Stimulated activated CD8-positive, alpha-beta memory T cell treated with anti-CD3 and anti-CD28 coated beads, Interleukin-4, amount 100 ng/mL, for 1 hour (primary cell): ENCODE measurements at places on chromosomes 12 and 14.

DNA sequence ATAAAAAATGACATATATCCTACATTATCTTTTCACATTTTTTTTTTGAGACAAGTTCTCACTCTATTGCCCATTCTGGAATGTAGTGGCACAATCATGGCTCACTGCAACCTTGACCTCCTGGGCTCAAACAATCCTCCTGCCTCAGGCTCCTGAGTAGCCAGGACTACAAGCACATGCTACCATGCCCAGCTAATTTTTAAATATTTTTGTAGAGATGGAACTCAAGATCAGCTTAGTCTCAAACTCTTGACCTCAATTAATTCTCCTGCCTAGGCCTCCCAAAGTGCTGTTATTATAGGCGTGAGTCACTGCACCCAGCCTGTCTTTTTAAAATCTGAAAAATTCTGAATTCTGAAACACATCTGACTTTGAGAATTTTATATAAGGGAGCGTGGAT, 241.9 kb upstream of the DCN start:
- DNase-seq, result no peak

DNA sequence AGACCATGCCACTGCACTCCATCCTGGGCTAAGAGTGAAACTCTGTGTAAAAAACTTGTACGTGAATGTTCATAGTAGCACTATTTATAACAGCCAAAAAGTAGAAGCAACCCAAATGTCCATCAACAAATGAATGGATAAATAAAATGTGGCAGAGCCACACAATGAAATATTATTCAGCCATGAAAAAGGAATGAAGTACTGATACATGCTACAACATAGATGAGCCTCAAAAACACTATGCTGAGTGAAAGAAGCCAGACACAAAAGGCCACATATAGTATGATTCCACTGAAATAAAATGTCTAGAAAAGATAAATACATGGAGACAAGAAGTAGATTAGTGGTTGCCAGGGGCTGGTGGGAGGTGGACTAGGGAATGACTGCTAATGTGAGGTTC, 72.8 kb downstream of the KSR2 start:
- no peak for DNase-seq

DNA sequence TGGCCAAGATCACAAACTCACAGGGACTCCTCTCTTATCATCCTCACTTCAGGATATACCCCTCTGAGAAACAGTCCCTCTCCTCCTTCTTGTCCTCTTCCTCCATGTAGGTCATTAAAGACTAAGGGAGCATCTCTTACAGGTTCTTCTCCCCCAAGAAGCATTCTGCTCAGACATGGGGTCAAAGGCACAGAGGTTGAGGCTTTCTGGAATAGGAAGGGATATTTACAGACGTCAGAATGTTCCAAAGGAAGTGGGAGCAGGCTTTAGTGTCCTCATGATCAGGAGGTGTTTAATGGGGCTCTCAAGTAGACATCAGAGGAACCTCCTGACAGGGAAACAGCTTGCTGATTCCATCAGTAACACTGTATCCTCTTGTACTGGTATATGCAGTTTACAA, 36.4 kb downstream of the PRPF40B start:
- no peak for DNase-seq

DNA sequence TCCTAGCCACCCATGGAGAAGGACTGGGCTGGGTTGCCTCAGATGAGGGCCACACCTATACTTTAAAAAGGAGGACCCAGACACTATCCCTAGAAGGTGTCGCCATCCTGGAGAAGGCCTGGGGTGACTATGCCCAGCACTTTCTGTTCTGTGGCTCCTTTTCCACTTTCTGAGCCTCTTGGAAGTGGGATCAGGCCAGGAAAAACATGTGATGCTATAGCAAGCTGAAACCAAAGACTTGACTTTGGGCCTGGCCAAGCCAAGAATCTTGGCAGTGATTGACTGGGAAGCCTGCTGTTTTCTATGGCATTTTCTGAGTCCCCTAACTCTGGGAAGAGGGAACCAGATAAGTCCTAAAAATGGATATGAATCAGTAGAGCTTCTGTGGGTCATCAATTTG, 332.3 kb downstream of the ZFP36L1 start:
- DNase-seq, result no peak

DNA sequence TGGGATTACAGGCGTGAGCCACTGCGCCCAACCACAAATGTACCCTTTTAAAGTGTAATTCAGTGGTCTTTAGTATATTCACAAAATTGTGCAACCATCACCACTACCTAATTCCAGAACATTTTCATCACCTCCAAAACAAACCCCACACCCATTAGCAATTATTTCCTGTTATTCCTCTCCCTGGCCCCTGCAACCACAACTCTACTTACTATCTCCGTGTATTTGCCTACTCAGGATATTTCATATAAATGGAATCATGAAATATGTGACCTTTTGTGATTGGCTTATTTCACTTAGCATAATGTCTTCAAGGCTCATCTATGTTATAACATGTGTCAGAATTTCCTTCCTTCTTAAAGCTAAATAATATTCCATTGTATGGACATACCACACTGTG, 16.0 kb upstream of the AQP2 start:
- no peak for DNase-seq

DNA sequence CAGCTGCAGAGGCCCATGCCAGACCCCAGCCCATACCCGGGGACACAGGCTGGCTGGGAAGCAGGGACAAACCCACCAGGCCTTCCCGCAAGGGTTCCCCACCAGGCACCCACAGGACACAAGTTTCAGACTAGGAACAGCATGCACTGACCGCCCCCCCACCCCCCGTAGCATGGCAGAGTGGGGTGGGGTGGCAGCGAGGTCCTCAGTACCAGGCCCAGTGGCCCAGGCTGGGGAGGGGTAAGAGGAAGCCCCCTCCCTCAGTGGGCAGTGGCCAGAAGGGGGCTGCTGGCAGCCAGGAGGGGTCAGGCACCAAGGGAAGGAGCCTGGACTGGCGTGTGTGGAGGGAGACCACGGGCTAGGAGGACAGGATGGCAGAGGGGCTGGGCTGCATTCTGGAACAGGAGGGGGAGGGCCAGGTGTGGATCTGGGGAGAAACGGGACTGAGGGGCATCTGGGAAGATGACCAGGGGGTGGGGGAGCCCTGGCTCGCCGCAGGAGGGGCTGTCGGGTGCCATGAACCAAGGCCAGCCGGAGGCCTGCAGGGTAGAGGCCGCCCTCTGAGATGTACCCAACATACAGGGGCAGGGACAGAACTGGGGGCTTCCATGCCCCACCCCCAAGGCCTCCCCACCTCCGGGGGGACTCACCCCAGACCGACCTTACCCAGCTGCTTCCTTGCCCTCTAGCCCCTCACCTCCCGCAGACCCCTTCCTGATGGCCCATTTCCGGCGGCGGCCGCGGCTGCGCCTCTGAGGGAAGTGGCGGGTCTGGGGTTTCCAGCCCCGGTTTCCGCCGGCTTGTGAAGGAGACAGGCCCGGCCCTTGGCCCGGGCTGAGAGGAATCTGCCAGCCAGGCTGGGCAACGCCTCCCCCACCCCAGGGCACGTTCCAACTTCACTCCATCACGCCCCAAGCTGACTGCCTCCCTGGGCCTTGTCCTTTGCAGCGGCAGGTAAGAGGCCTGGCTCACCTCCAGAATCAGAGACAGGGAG, 5.6 kb upstream of the JAG2 start:
- DNase-seq, result no peak

DNA sequence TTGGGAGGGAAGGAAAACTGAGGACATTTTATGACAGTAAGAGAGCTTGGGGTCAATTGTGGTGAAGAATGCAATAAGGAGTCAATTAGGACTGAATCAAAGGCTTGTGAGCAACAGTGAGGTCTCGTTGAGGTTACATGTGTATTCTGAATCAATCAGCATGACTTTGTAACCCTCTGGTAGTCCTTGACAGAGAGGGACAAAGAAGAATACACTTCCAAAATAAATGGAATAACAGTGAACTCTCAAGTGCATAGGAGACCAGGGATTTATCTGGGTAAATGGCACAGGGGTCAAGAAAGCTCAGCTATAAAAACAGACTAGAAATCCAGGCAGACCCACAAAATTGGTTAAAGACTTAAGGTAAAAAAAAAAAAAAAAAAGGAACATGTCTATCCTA, 85.1 kb upstream of the NAV3 start:
- no peak for DNase-seq

- no peak for DNase-seq
These were observed 157.3 kb upstream of the NOS1 start for GRCh38 chr12:117518594-117519270.
